ENCODE measurements at places on chromosomes 1 and 21. TPM values are rescaled to one million over a fixed set of nuclear protein-coding genes. Genes with fewer than 3 reads are reported as not detected.
A peak's percentile ranks its signal among the peaks of the same experiment; 100 is the strongest.

GRCh38 chr1:171256940-171257606 lies 8.8 kb downstream of the FMO1 start:
- no peaks in the 10 kb centered on the region for H3K27me3 ChIP-seq
- no peaks in the 10 kb centered on the region for H3K4me1 ChIP-seq
- peak overlapping the region; percentile 38 for H3K4me3 ChIP-seq
- peak; percentile 83 for DNase-seq

DNA sequence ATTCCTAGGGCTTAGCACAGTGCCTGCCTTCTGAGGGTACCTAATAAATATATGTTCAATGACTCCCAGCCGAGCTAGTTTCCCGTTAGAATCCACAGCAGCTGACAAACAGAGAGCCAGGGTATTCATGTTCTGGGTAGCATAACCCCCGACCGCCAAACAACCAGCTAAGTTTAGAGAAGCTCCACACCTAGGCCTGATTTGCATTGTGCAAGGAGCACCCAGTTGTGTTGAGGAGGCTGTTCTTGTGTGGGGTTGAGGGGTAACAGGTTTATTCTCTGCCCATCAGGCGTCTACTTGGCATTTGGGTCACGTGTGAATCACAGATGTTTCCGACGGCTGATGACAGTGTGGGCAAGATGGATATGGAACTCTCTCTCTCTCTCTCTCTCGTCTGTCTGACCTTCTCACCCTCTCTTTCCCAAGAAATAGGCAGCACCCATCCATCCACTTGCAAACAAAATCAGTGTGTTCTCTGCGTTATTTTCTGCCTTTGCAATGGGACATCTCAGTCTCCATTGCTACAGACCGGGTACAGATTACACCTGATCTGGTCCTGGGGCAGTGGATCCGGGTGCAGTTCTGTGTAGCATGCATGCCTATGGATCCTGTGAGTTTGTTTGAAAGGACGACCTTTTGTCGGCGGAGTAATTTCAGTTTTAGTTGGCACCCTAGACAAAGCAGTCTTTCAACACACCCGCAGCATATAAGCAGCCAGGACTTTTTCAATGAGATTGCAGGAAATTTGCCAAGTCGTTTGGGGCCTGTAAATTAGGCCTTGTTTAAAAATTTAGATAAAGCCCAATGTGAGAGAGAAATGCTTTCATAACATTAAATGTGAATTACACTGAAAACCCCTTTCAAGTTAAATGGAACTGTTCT lies 29.4 kb downstream of the KAZN start:
- no peaks in the 10 kb centered on the region for H3K27me3 ChIP-seq
- no peaks in the 10 kb centered on the region for H3K36me3 ChIP-seq
- no peaks in the 10 kb centered on the region for H3K4me1 ChIP-seq
- H3K4me3 ChIP-seq, result no peak overlapping the region

DNA sequence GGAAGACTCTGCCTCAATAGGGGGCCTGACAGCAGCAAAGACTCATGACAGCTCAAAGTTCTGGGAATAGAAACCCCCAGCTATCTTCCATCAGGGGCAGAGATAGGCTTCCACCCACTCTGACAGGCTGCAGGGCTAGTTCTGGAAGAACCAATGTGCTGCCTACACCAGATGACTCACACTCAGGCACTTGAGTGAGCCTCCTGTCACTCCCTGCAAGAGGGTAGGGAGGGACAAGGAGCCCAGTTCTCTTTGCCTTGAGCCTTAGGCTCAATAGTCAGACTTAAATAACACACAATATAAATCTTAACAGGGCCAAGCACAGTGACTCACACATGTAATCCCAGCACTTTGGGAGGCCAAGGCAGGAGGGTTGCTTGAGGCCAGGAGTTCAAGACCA lies 386.4 kb downstream of the HHAT start:
- H3K36me3 ChIP-seq, result no peaks in the 10 kb centered on the region
- H3K27me3 ChIP-seq, result no peaks in the 10 kb centered on the region
- H3K4me1 ChIP-seq, result no peaks in the 10 kb centered on the region
- no peak overlapping the region for H3K27ac ChIP-seq
- no peak for DNase-seq

DNA sequence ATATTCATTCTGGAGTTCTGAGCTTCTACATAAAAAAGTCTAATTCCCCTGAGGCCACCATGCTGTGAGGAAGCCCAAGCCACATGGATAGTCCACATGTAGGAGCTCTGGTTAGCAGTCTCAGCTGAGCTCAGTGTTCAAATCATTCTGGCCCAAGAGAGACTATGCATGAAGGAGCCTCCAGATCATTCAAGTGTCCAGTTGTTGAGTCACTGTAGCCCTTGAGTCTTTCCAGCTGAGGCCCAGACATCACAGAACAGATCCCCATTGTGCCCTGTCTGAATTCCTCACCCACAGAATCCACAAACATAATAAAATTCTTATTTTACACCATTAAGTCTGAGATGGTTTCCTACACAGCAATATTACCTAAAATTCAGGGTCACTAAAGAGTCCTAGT lies 107.0 kb upstream of the NGF start:
- no peak for DNase-seq
- no peaks in the 10 kb centered on the region for H3K27me3 ChIP-seq
- H3K4me3 ChIP-seq, result no peak overlapping the region

DNA sequence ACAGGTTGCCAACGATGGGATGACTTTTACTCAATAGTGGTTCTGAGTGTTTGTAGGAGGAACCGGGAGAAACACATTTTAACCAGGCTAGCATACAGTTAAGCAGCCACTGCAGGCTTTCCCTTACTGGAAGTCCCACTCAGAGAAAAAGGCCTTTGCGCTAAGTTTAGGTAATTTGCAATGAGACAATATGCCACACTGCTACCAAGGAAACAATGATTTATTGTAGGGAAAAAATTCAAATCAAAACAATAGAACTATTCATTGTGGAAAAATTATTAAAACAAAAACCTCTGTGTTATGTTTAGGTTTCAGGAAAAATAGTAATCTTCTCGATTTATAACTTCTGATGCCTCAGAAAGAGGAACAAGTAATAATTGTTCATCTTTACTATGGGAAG lies 51.4 kb upstream of the CR2 start:
- peak overlapping the region; percentile 33 for H3K27ac ChIP-seq
- H3K4me1 ChIP-seq, result no peaks in the 10 kb centered on the region
- no peak overlapping the region for H3K4me3 ChIP-seq
- no peak for DNase-seq
- no peaks in the 10 kb centered on the region for H3K27me3 ChIP-seq

GRCh38 chr1:107820801-107821200 lies 144.2 kb downstream of the VAV3 start:
- no peak for DNase-seq
- no peak overlapping the region for H3K4me3 ChIP-seq
- H3K27ac ChIP-seq, result no peak overlapping the region
- no peaks in the 10 kb centered on the region for H3K4me1 ChIP-seq
- H3K27me3 ChIP-seq, result no peaks in the 10 kb centered on the region

GRCh38 chr1:235783148-235783776 lies 83.4 kb downstream of the LYST start:
- H3K4me3 ChIP-seq, result no peak overlapping the region
- no peak overlapping the region for H3K27ac ChIP-seq
- no peaks in the 10 kb centered on the region for H3K36me3 ChIP-seq
- no peaks in the 10 kb centered on the region for H3K27me3 ChIP-seq
- DNase-seq, result no peak
- H3K4me1 ChIP-seq, result no peaks in the 10 kb centered on the region

DNA sequence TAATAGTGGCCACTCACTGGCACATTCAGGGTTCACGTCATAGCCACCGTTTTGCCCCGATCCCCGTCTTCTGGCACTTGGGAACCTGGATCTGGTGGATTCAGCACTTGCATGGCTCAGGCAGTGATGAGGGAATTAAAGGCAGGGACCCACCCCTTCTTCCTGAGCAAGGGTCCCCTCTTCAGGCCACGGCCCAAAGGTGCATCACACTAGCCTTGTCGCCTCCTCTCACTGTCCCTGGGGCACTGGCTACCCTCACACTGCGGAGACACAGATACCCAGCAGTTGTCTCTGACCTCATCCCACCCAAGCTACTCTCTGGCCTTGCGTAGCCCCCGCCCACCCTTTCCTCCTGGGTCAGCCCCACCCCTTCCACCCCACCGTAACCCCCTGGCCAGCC lies 19.9 kb upstream of the LDLRAP1 start:
- H3K36me3 ChIP-seq, result no peaks in the 10 kb centered on the region
- no peak for DNase-seq
- H3K4me3 ChIP-seq, result no peak overlapping the region
- H3K4me1 ChIP-seq, result no peaks in the 10 kb centered on the region
- H3K27me3 ChIP-seq, result no peaks in the 10 kb centered on the region

APOBEC4 gene
- total RNA-seq, result not detected
